ENCODE measurements at places on chromosomes 5 and 9.

DNA sequence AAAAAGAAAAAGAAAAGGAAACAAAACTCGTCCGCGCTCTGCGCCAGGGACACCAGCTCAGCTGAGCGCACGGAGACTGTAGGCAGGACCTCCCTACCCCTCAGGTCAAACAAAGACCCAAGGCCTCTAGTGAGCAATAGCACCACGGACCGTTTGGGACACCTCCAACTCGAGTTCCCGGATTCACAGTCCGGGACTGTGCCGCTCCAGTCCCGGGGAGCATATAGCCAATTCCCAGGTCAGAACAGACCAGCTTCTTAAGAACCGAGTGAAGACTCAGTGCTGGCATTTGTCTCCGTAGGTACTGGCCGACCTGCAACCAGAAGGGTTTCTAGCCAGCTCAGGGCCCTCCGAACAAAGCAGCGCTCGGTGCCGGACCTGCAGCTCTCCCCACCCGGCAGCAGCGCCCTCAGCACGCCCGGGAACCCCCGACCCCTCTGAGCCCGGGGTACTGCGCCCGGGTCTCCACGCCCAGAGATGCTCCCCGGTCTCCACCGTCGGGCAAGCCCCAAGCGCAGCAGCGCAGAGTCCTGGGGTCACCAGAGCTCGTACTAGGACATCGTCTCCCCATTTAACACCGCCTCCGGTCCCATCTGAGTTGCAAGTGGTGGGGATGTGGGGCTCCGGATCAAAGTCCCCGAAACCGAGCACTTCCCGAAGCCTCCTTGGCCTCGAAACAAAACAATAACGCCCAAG is 591 bp downstream of the ABCA1 start:
- DNase-seq = no peak

- no peak for DNase-seq
These were observed 51.1 kb downstream of the AHRR start for GRCh38 chr5:372556-372995.

GRCh38 chr5:75189353-75189752 is 47.3 kb downstream of the ANKRD31 start:
- no peak for DNase-seq

DNA sequence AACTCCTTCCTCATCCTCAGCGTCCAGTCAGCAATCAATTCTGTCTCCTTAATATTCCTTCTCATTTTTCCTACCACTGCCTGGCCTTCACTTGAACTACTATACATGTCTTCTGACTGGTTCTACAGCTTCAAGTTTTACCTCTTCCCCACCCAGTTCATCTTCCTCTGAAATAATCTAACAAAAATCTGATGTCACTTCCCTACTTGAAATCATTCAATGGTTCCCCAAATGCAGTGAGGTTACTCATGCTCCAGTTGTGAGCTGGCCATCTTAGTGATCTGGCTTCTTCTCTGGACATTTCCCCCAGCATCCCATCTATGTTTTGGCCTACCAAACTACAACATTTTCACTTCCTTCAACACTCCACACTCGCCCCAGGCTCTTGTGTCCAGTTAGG is 14.9 kb upstream of the TMEM267 start:
- no peak for DNase-seq

DNA sequence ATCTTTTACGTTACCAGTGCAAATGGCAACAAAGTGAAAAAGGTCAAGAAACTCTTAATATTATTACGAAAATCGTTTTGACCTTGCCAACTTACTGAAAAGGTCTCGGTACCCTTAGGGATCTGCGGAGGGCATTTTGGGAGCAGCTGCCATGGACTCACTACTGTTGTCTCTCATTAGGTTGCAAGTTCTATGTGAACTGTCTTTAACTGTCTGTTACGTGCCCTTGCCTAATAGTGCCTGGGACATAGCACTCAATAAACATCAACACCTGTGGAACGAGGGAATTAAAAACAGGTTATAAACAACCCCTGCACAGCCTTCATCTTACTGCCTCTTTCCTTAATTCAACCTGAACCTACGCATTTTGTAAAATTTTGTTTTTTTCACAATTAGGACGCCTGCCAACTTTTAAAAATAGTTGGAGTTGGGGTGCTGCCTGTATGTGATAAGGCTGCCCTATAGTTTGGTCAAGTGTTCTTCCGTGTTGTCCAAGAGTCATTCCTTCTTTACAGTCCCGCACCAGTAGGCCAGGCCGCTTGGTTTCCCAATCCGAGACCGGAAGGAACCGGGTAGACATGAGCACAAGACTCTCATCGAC is 527 bp upstream of the SREK1 start:
- no peak for DNase-seq

All from activated CD4-positive, alpha-beta T cell treated with anti-CD3 and anti-CD28 coated beads, Interleukin-2, Interleukin-4, amounts not matched to agents 100 ng/mL and 50 ng/mL, durations not matched to agents 16 hours and 8 hours (primary cell).